Endothelial cell (in vitro differentiated cells): ENCODE measurements at places on chromosomes 2 and 18. TPM values are rescaled to one million over a fixed set of nuclear protein-coding genes. Genes with fewer than 3 reads are reported as not detected.

The UGT1A5 gene
- total RNA-seq = not detected

The EVA1A gene
- total RNA-seq = 19.9 TPM

DNA sequence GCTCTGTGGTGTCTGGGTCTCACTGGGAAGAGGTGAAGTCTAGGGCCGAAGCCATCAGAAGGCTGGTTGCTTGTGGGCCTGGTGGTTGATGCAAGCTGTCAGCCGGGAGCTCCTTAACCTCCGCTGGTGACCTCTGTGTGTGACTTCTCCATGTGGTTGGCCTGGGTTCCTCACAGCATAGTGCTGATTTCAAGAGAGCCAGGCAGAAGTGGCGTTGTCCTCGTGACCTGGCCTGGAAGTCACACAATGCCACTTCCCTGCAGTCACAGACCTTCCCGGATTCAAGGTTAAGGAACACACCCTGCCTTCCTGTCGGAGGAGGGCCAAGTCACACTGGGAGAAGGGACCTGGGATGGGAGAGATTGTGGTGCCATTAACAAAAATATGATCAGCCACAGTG, 303.7 kb upstream of the HS6ST1 start:
- no peaks in the 10 kb centered on the region for H3K4me1 ChIP-seq
- H3K27ac ChIP-seq = no peak overlapping the region
- peaks cover 9% of the 10 kb centered on the region for H3K27me3 ChIP-seq
- no peak overlapping the region for H3K4me3 ChIP-seq

GRCh38 chr2:31476511-31477180, 62.1 kb upstream of the XDH start:
- no peak for DNase-seq
- H3K4me1 ChIP-seq = peaks cover 3% of the 10 kb centered on the region
- H3K27me3 ChIP-seq = no peaks in the 10 kb centered on the region
- H3K27ac ChIP-seq = no peak overlapping the region
- H3K4me3 ChIP-seq = no peak overlapping the region

DNA sequence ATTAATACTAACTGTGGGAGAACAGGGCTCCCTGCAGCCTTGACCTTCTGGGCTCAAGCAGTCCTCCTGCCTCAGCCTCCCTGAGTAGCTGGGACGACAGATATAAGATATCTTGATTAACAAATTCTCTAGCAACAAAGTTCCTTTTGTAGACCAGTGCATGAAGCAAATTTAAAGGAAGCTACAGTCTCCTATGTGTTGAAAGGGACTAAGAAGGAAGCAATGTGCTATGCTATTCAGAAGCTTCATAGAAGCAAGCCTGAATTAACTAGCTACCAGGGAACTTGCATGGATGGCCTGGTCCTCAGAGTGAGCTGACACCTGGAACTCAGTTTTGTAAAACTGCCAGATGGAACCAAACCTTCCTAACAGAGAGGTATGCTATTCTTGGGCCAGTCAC, 33.2 kb downstream of the RAPH1 start:
- H3K27ac ChIP-seq = no peak overlapping the region
- DNase-seq = no peak
- H3K36me3 ChIP-seq = peaks cover 15% of the 10 kb centered on the region
- H3K27me3 ChIP-seq = peaks cover 2% of the 10 kb centered on the region
- H3K4me3 ChIP-seq = no peak overlapping the region

- H3K36me3 ChIP-seq = peaks cover 27% of the 10 kb centered on the region
- H3K4me3 ChIP-seq = peak overlapping the region; percentile 89
- H3K27ac ChIP-seq = no peak overlapping the region
- peaks cover 10% of the 10 kb centered on the region for H3K27me3 ChIP-seq
Measured at GRCh38 chr18:35580701-35581539, 620 bp upstream of the GALNT1 start.
